Central memory CD8-positive, alpha-beta T cell (primary cell): ENCODE measurements at places on chromosomes 4 and X.

- no peak for DNase-seq
Observed at GRCh38 chrX:136896121-136896914, 15.8 kb upstream of the RBMX start.

- DNase-seq = no peak
Observed at GRCh38 chr4:111652236-111652635, 493.0 kb upstream of the FAM241A start.

DNA sequence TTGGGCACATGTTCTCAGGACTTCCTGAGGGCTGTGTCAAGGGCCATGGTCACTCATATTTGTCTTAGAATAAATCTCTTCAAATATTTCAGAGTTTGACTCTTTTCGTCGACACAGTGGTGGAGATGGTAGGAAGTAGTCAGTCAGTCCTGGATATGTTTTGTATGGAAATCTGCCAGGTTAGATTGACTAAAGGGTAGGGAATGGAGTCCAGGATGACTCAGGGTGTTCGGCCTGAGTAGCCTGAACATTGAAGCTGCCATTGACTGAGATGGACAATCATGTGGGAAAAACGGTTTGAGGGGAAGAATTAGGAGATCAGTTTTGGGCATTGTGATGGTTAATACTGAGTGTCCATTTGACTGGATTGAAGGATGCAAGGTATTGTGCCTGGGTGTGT lies 177.1 kb upstream of the CENPE start:
- DNase-seq = no peak

DNA sequence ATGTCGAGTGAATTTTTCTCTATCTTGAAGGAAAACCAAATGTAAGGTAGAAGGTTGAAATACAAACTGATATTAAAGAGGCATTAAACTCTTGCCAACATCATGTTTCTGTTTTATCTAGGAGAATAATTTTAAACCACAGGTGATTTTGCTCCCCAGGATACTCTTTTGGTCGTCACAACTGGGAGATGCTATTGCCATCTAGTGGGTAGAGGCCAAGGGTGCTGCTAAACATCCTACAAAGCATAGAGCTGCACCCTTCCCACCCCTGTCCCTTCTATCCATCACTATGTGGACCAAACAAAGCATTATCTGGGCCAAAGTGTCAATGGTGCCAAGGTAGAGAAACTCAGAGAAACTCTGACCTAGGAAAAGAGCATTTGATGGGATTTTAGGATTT lies 154.6 kb upstream of the MAGEB2 start:
- DNase-seq = no peak

GRCh38 chrX:21740329-21741274 lies 17.3 kb downstream of the SMPX start:
- DNase-seq = no peak

DNA sequence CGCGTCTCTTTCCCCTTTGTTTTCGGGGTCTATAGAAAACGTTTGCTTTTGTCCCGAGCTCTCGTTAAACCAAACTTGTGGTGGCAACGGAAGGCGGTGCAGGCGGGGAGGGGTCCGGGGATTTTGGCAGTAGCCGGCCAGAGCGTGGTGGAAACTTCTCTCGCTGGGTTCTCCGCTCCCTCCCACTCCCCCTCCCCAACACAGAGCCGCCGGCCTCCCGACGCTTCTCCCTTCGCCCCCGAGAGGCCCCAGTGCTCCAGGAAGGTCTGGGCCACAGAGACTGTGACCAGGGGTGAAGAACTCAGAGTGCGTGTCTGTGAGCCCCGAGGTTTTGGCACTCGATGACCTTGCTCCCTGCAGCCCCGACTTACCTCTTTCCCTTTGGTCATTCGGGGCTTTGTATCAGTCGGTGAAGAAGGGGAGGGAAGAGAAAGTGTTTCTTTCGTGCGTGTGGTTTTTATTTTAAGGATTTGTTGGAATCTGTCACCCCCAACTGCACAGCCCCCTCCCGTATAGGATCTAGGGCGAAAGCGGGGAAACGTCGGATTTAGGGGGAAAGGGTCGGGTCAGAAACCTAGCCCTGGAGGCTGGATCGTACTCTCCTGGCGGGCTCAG lies 9.0 kb upstream of the BCOR start:
- DNase-seq = no peak

GRCh38 chr4:8664976-8665375 lies 72.4 kb downstream of the CPZ start:
- no peak for DNase-seq

- DNase-seq = no peak
Observed at GRCh38 chr4:184262901-184263300, 45.2 kb upstream of the ENPP6 start.

DNA sequence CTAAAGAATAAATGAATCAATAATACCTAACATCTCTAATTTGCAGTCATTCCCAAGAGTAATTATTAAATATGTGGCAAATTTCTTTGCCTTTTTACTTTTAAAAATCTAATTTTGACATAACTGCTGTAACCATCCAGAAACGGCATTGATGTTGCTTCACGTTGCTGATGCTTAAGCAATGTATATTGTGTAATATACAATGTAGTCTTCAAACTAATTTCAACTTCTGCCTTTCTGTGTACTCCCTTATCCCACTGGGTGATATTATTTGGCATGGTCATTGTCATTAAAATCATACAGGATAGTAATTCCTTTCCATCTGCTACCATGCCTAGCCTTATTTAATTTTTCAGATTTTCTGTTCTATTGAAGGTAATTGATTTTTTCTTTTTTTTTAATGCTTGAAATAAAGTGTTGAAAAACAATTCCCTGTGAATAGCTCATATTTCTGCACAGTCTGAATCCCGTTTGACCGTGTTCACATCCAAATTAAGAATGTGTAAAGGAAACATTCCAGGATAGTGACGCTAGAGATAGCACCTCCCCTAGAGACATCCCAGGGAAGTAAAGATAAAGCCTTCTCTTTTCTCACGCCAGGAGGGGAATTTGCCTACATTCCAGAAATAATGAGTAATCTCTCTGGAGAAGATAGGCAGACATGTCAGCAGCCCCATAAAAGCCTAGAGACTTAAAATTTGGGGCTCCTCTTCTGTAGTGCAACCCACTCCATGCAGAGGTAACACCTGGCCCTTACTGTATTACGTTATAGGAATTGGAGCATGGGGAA lies 8.6 kb downstream of the FAM200B start:
- DNase-seq = no peak

- DNase-seq = no peak
Observed at GRCh38 chrX:110316351-110317060, 1.4 kb downstream of the AMMECR1 start.

GRCh38 chr4:70008771-70009170 lies 13.0 kb downstream of the STATH start:
- DNase-seq = no peak

GRCh38 chrX:139738581-139738980 lies 30.6 kb upstream of the MCF2 start:
- DNase-seq = no peak

- no peak for DNase-seq
Observed at GRCh38 chr4:38230821-38231563, 270.8 kb downstream of the PTTG2 start.

DNA sequence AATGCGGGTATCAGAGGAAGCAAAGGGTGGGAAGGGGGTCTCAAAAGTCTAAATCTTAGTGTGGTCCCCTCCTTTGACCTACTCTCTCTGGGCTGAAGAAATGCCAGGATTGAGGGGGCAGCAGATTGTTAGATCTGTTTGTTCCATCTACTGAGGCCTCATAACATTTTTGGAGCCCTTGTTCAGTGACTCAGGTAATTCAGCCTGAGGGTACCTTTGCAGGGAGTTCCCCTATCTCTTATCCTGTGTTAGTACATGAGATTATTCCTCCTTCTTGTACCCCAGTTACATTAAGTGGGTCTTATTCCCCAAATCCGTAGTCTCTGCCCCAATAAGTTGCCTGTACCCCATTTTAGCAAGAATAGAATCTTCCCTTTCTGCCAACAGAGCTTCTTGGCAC lies 79.0 kb downstream of the RTL9 start:
- DNase-seq = no peak

DNA sequence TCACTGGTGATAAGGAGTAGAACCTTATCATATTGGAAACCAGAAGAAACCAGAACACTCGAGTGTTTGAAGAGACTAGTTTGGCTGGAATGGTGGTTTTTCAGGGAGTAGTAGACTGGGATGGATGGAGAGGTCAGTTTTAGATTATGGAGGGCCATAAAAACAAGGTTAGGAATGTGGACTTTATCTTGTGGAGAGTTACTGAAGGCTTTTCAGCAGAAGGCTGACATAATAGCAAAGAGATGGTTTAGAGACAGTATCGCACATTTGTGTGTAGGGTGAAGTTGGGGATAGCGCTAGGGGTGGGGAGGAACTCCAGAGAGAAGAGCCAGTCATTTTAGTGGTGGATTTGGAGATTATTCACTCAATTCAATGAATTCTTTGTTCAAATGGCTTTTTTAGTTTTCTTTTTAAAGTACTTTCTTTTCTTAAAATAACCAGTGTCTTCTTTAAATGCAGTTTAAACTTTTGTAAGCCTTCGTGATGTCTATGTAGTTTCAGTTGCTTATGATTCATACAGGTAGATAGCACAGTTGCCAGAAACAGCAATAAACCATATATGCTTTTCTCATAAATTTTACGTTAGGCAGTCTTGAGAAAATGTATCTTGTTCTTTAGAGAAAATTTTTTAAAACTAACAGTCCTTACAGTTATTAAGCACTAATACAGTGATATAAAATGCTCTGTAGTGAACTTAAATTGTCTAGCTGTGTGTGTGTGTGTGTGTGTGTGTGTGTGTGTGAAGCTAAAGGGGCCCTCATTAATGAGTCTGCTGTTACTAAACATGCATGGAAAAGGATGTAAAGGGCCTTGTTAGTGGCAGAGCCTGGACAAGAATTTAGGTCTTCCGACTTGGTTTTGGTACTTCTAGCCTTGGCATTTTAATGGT lies 3.8 kb downstream of the ARHGAP10 start:
- DNase-seq = no peak

DNA sequence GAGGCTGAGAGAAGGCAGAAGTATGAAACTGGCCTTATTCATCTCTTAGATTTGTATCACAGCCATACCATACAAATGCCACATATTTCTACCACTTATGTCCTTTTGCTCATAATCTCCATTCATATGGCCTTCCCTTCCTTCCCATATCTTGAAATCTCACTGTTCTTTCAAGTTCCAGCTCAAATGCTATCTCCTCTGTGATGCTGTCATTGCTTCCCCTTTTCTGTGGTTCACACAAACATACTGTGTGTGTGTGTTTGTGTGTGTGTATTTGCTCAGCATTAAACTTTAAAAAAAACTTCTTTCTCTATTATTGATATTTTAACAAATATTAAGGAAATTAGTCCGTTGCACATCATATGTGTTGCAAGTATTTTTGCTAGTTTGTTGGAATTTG lies 26.7 kb downstream of the PHKA1 start:
- no peak for DNase-seq

GRCh38 chr4:94551643-94552564 lies 100.2 kb downstream of the PDLIM5 start:
- no peak for DNase-seq

- no peak for DNase-seq
Observed at GRCh38 chr4:111775556-111776297, 369.5 kb upstream of the FAM241A start.

DNA sequence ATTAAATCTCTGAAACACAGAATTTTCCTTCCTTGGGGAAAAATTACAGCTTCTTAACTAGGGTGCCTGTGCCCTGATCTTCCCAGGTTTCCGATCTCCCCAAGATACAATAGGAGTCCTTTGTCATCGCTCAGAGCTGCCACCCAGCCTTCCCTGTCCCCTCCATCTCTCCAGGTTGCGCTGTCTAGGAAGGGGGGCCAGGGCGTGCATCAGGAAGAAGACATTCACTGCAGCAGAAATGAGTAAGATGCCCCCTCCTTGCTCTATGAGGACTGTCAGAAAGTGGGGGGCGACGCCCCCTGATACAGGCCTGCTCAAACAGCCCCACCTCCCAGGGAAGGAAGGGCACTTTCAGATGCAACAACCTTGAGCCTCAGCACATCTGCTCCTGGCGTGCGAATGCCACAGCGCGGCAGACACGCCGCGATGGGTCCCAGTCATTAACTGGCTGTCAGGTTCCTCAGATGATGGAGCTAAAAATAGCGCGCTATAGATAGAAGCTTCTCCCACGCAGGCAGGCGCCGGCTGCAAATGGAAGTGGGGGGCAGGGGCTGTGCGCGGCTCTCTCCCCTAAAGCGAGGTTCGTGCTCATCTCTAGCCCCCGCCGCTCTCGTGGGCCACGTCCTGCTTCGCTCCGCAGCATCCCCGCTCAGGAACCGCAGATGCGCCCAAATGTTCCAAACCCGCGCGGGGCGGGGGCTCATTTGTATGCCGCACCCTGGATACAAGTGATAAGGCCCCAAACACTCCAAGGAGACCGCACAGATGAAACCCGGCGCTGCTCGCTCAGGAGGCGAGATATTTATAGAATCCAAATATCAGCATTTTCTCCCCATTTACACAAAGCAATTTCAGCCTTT lies 57.6 kb upstream of the LGI2 start:
- no peak for DNase-seq

GRCh38 chrX:47272013-47272408 lies 39.2 kb downstream of the USP11 start:
- DNase-seq = no peak

- DNase-seq = no peak
Observed at GRCh38 chr4:95095348-95095974, 337.7 kb downstream of the BMPR1B start.

DNA sequence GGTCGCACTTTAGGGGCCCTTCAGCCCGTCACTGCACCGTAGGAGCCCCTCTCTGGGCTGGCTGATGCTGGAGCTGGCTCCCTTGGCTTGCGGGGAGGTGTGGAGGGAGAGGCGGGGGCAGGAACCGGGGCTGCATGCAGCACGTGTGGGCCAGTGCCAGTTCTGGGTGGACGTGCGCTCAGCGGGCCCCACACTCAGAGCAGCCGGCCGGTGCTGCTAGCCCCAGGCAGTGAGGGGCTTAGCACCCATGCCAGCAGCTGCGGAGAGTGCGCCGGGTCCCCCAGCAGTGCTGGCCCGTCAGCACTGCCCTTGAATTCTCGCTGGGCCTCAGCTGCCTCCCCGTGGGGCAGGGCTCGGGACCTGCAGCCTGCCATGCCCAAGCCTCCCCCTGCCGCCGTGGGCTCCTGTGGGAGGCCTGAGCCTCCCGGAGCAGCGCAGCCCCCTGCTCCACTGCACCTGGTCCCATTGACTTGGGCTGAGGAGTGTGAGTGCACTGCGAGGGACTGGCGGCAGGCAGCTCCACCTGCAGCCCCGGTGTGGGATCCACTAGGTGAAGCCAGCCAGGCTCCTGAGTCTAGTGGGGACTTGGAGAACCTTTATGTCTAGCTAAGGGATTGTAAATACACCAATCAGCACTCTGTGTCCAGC lies 108.8 kb upstream of the RASGEF1B start:
- no peak for DNase-seq

DNA sequence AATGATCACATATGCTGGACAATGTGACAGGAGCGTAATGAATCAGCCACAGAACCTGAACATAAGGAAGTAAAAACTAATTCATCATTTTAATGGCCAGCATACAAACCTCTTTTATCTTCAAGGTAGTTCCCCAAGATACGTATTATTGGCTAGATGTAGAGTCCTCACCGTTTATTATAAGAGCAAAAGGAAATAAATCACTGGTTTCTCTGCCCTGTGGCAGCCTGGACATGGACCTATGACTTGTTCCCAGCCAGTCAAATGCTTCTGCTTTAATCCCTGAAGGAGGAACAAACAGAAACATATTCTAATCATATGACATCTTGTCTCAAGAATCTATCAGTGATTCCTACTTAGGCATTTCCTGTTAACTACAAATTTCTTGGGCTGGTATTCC lies 86.8 kb upstream of the FAM241A start:
- no peak for DNase-seq

GRCh38 chr4:138307319-138307718 lies 65.2 kb upstream of the SLC7A11 start:
- DNase-seq = no peak

- no peak for DNase-seq
Observed at GRCh38 chr4:119598521-119598920, 30.1 kb downstream of the PDE5A start.
